ENCODE measurements at places on chromosomes 7 and 10.
A peak's percentile ranks its signal among the peaks of the same experiment; 100 is the strongest.

DNA sequence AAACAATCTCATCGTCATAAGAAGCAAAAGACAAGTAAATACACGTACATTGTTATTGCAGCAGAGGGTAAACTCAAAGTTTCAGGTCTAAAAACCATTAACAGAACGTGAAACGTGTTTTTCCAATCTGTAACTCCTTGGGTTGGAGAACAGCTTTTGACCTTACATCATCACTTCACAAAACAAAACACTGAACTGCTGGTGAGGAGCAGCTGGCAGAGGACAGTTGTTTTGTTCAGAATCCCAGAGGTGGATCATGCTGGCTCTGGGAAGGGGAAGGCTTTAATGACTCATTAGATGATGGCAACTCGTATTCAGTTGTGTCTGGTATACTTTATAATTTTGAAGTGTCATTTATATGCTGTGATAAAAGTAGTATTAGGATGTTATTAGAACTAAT lies 923.0 kb upstream of the CELF2 start:
- DNase-seq: no peak

DNA sequence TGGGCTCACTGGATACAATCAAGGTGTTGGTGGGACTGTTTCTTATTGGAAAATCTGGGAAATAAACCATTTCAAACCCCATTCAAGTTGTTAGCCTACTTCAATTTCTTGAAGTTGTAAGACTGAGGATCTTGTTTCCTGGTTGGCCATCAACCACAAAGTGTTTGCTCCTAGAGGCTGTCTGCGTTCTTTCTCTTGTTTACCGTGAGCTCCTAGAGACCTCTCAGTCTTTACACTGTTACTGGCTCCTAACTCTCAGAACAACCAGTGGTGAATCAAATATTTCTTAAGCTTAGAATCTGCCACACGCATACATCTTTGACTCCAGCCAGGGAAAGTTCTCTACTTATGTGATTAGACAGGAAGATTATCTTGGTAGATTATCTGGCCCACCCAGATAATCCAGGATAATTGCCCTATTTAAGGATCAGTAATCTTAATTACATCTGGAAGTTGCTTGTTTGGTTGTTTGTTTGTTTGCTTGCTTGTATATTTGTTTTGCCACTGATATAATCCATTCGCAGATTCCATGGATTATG lies 798.7 kb downstream of the IPMK start:
- DNase-seq: no peak

DNA sequence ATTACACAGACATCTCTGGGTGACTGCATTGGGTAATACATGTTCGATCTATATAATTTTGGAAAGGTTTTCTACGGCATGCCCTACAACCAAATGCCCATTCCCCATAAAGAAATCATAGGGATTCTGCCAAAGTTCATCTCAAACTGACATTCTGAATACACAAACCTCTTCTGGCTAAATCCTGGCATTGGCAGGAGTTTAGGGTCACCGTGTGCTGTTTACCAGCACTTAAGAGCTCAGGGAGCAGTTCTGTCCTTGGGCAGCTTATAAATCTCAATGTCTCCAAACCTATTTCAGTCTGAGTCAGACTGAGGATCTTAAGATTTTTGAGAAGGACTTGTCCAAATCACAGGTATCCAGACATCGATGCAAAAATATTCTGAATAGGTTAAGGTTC lies 809.6 kb upstream of the LRRN3 start:
- no peak for DNase-seq

GRCh38 chr10:90969947-90970673 lies 49.2 kb upstream of the ANKRD1 start:
- DNase-seq: no peak

DNA sequence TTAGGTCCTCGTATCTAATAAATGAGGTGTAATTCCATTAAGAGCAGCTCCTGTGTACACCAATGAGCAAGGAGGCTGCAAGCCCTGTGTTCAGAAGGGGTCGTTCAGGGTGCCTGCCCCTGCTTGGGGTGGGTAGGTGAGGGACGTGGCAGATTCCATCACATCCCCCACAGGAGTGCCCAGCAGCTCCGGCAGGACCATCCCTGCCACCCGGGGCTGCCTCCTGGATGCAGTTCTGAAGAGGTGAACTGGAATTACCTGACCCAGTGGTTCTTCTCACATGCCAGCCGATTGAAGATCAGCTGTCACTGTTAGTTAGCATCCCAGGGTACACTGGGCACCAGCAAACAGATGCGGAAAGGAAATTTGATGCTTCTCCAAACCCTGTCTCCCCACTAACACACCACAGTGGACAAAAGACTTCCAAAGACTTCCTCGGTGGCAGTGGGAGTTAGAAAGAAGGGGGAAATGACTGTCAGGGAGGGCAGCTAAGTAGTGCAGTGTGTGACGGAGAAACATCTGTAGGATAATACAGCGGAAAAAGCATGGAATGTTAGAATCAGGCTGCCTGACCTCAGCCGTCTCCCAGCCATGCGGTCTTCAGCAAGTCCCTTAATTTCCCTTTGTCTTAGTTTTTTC lies 313.6 kb upstream of the ZMIZ1 start:
- DNase-seq: no peak

DNA sequence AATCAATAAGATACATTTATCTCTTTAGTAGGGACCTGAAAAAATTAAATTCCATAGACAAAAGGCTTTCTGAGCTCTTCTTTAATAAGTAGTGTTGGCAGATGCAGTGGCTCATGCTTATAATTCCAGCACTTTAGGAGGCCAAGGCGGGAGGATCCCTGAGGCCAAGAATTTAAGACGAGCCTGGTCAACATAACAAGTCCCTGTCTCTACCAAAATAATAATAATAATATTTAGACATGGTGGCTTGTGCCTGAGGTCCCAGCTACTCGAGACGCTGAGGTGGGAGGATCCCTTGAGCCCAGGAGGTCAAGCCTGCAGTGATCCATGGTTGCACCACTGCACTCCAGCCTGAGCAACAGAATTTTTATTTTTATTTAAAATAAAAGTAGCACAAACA lies 280.8 kb downstream of the ADK start:
- no peak for DNase-seq

GRCh38 chr10:129851941-129852640 lies 112.0 kb downstream of the EBF3 start:
- DNase-seq: no peak

- no peak for DNase-seq
Measured at GRCh38 chr7:85595750-85596178, 408.9 kb upstream of the SEMA3D start.

DNA sequence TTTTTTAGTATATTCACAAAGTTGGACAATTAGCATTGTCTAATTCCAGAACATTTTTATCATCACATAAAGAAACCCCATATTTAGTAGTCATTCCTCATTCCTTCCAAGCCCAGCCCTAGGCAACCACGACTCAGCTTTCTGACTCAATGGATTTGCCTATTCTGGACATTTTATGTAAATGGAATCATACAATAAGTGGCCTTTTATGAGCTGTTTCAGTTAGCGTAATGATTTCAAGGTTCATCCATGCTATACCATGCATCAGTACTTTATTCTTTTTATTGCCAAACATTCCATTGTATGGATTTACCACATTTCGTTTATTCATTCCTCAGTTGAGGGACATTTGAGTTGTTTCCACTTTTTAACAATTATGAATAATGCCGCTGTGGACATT lies 249.2 kb downstream of the DYNC1I1 start:
- no peak for DNase-seq

- no peak for DNase-seq
Measured at GRCh38 chr7:48617993-48618392, 306.4 kb upstream of the CDC14C start.

DNA sequence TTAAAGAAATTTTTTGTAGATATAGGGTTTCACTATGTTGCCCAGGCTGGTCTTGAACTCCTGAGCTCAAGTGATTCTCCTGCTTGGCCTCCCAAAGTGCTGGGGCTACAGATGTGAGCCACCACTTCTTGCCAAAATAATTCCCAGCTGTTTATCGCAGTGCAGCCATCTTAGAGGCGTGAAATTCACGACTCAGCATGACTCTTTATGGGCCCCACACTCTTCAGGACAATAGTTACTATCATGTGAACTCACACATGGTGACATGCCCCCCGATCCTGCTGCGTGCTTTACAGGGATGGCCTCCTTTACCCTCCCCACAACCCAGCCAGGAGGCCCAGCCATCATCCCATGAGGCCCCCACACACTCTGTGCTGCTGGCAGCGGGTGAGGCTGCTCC lies 4.6 kb downstream of the COX19 start:
- no peak for DNase-seq

DNA sequence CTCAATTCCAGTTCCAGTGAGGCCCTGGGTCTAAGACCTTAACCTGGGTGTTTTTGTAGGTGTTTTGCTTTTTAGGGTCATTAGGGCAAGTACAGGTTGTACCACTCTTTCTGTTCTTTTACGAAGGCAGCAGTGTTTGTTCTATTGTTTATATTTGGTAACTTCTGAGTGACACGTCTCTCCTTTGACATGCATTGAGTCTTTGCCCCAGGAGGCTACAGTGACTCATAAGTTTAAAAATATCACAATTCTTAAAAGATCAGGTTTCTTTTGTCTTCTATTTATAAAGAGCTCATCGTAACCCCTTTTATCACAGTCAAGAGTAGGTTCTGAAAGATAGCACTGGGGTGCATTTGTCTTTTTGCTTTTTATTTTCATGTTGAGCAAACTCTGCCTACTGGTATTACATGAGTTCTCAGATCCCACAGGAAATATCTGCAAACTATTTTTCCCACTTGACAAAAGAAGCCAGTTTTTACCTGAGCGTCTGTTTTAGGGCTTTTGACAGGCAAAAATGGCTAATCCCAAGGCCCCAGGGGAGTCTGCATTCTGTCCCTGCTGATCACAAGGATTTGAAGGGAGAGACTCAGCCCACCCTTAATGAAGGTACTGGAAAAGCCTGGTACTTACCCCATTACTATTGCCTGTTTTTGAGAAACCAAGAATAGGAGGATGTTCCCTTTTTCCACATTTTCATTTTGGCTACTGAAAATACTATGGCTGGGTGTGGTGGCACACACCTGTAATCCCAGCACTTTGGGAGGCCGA lies 7.9 kb downstream of the NUDT13 start:
- DNase-seq: no peak

GRCh38 chr7:14598978-14599377 lies 303.6 kb downstream of the DGKB start:
- no peak for DNase-seq

- no peak for DNase-seq
Measured at GRCh38 chr10:123556736-123557135, 109.4 kb upstream of the GPR26 start.

DNA sequence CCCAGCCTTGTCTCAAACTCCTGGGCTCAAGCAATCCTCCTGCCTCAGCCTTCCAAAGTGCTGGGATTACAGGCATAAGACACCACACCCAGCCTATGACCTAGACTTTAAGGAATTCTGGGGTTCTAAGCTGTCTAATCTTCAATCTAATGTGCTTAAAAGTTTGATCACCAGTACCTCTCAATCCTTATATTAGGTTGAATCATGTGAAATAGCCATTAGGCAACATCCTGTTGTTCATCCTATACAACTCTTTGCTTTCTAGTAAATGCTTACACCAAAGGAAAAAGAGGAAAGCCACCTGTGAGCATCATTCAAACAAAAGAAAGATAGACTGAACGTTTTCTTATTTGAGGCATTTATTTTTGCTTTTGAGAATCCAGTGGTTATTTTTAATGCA lies 56.0 kb downstream of the ATOH7 start:
- no peak for DNase-seq

GRCh38 chr7:50274361-50274760 lies 30.2 kb upstream of the IKZF1 start:
- DNase-seq: no peak

DNA sequence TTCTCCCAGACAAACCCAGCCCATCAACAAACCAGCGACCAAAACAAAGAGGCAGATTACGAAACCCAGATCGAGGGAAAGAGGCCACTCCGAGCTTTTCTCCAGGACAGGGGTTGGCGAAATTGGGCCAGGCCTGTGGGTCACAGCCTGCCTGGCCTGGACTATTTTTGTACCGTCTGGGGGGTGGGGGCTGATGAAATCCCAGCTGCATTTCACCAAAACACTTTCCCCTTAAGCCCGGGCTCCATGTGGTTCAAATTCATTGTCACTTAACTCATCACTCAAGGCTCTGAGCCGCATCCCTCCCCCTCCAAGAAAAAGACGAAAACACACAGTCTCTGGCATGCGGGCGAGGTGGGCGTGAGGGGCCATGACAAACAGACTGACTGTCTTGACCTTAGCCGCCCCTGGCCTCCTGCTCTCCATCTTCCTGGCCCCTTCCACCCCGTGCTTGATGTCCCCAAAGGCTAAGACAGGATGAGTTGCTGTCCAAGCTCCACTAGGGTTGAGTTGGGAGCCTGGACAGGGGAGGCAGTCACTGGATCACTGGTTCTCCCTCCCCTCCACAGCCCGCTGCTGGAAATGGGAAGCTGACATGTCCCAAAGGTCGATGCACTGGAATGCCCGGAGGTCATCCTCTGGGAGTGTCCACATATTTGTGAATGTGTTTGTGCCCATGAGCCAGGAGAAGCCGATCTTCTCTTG lies 19.2 kb downstream of the TMEM270 start:
- DNase-seq: no peak

DNA sequence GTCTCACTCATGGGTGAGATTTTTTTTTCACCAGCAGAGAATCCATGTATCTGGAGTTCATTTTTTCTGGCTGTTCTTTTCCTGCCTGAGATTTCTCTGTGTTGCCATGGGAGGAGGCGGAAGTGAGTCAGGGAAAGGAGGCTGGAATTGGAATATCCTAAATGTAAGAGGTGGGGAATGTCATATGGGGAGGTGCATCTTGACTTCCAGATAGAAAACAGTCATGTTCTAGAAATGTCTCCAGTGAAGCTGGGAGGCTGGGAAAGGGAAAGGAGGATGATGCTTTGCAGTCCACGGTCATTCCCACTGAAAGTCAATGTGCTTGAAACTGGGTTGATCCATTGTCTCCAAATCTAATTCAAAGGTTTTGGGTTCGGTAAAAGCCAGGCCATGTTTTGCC lies 39.7 kb upstream of the HPS1 start:
- DNase-seq: no peak

GRCh38 chr10:80195046-80195574 lies 10.2 kb downstream of the ANXA11 start:
- DNase-seq: no peak

DNA sequence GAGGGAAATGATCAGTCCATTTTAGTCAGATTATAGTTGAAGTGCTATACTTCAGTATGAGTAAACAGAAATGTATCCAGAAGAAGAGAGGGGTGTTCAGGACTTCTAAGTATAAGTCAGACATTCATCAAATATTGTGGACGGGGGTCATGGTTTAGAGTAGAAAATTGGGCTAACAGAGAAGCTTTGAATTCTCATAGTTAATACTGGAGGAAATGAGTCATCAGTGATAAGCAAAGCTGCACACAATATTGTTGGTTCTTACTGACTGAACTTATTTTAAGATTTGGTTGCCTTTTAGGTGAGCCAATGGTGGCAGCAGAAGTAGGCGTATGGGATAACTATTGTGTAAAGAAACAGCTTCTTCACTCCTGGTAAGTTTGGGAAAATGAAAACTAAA lies 1.7 kb upstream of the SUMF2 start:
- no peak for DNase-seq

- peak; percentile 79 for DNase-seq
Measured at GRCh38 chr10:71351628-71352319, 32.7 kb downstream of the SLC29A3 start.

Measured in cerebellar nuclear complex (tissue), 1 donor.